NAMALWA (cell line): ENCODE measurements at places on chromosomes 7 and 10.
A peak's percentile ranks its signal among the peaks of the same experiment; 100 is the strongest.

- no peak for DNase-seq
These were observed 279.6 kb upstream of the HGF start for GRCh38 chr7:82049442-82049841.

GRCh38 chr7:116165717-116166116 is 44.6 kb upstream of the TES start:
- no peak for DNase-seq

DNA sequence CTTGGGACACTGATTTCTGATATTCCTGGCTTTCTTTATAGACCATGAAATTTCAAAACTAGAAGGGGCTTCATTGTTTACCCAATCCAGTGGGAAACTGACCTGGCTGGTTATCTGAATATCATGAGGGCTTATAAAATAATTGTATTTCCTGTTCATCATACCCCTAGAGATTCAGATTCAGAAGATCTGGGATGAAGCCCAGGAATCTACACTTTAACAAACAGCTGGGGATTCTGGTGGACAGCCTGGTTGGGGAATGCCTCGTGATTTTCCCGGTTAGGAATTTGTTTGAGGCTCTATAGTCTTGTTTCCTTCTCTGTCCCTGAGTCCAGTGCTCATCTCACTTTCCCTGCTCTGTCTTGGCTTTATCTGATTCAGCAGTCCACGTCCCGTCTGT is 110.3 kb downstream of the ADRA2A start:
- DNase-seq: no peak

- DNase-seq: peak; percentile 31
These were observed 212.4 kb downstream of the CCSER2 start for GRCh38 chr10:84540617-84541288.

DNA sequence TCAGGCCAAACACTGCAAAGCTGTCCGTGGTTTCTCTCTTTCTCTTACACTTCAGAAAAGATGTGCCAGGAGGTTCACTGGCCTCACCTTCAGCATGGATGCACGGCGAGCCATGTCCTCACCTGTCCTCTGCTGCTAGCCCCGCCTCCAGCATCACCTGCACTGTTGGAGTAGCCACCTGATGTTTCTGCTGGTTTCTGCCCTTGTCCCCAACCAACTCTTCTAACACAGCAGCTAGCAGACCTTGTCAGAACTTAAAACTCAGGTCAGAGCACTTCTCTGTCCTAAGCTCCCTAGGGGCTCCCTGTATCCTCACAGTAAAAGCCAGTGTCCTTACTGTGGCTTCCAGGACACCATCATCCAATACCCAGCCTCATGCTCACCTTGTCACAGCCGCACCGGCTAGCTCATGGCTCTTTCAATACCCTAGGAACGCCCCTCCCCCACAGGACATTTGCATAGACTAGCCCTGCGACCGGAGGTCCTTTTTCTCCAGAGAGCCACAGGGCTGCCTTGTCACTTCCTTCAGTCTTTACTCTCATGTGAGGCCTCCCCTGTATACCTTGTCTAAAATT is 15.2 kb downstream of the PALD1 start:
- DNase-seq: peak; percentile 70

GRCh38 chr7:150340024-150340749 is 1.2 kb downstream of the RARRES2 start:
- DNase-seq: no peak

DNA sequence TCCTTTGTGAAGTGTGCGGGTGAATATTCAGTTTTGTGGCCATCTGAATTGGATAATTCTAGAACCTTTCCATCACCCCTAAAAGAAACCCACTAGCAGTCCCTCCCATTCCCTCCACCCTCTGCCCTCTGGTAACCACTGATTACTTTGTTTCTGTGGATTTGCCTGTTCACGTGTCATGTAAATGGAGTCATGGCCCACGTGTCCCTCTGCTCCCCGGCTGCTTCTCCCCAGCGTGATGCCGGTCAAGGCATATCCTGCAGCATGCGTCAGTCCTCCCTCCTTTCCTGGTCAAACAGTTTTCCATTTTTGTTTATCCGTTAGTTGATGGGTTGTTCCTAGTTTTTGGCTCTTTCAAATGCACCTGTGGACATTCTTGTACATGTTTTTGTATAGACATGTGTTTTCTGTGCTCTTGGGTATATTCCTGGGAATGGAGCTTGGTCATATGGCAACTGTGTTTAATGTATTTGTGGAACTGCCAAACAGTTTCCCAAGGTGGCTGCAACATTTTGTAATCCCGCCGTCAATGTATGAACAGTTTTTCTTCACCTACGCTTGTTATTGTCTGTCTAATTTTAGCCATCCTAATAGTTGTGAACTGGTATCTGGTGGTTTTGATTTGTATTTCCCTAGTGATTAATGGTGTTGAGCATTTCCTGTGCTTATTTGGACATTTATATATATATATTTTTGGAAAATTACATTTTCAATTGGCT is 22.4 kb downstream of the PPP2R2D start:
- no peak for DNase-seq

DNA sequence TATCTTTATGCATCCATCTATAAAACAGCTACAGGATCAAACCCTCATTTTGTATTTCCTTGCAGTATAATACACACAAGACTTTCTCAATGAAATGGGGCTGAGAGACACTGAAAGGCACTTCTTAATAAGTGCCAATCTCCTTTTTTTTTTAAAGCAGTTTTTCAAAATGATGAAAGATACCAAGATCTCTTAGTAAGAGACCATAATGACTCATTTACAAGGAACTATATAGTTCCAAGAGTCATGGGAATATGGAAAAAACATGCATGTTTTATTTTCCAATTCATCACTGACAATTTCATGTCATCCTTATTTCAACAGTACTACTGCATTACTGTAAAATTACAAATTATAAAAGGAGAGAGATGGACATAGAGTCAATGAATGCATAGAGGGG is 973.7 kb downstream of the GATA3 start:
- DNase-seq: no peak

- no peak for DNase-seq
These were observed 8.1 kb upstream of the ARHGAP22 start for GRCh38 chr10:48613016-48613415.

- no peak for DNase-seq
These were observed 1.3 kb upstream of the BMPER start for GRCh38 chr7:33903791-33904680.

DNA sequence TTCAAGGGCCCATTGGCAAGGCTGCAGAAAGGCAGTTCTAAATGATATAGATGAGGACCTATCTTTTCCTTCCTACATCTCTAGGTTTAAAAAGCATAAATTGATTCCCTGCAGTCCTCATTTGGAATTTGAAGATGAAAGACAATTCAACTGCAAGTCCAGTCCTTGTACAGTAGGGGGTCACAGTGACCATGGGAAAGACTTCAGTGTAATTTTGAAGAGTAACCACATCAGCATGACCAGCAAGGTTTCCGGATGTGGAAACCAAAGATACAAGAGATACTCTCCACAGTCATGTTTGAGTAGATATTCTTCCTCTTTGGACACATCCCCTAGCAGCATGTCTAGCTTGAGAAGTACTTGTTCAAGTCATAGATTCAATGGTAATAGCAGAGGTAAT is 539.3 kb upstream of the TEX47 start:
- peak; percentile 40 for DNase-seq

DNA sequence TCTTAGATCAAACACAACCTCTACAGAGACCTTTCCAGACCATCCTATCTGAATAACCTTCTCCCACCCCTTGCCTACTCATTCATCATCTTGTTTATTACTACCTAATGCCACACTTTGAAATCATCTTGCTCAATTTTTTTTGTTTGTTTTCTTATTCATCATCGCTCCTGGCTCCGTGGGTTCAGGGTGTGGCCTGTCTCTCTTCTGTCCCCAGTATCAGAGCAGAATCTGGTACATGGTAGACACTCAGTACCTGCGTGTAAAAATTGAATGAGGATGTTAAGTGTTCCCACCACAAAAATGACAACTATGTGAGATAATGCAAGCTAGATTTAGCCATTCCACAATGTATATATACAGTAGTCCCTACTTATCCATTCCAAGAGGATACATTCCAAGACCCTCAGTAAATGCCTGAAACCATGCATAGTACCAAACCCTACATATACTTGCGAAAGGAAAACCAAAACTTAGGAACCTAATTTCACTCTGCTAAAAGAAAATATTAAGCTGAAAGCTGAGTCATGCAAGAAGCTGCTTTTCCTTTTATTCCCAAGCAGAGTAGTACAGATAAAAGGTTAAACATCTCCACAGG is 72.1 kb upstream of the SEC61G start:
- DNase-seq: no peak

DNA sequence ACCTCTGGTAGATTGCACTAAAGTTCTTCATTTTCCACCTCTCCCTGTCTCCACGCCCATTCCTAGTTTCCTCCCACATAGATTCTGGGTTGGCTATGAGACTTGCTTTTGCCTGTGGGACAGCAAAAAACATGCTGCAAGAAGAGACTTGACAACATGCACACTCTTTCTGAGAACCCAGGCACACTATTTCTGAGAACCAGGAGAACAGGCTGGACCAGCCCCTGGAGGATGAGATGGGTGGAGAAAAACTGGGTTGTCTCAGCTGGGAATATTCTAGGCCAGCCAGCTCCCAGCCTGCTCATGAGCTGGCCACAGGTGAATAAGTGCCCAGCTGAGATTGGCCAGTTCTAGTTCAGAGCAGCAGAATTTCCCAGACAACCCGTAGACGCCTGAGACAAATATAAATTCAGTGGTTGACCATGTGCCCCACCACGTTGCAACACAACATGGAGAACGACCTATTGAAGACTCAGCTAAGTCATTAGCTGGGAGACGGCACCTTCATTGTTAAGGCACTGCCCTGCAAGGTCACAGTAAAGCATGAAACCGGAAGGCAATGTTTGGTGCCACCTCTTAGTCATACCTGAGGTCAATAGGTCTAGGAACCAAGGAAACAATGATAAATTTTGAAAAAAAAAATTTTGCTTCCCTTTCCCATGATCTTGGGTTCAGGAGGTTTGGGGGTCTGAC is 92.7 kb upstream of the AKR1E2 start:
- no peak for DNase-seq

GRCh38 chr7:120981888-120982615 is 6.5 kb upstream of the CPED1 start:
- no peak for DNase-seq
